Globus pallidus (tissue), 1 donor: ENCODE measurements at places on chromosomes 4 and X.

- DNase-seq: no peak
These were observed 120.1 kb downstream of the MFAP3L start for GRCh38 chr4:169906104-169906503.

GRCh38 chr4:174835536-174835935 is 6.5 kb upstream of the GLRA3 start:
- DNase-seq: no peak

- no peak for DNase-seq
These were observed 204.8 kb upstream of the RPS6KA3 start for GRCh38 chrX:20471483-20471882.

GRCh38 chr4:113511944-113512343 is 249.6 kb downstream of the CAMK2D start:
- DNase-seq: no peak

GRCh38 chr4:47838445-47838844 is 578 bp upstream of the CORIN start:
- DNase-seq: no peak

- no peak for DNase-seq
These were observed 60.0 kb downstream of the MAOA start for GRCh38 chrX:43716144-43716543.

GRCh38 chr4:77445823-77446222 is 159.8 kb upstream of the CXCL13 start:
- DNase-seq: no peak
